ENCODE measurements at places on chromosomes 3 and 15. TPM values are rescaled to one million over a fixed set of nuclear protein-coding genes. Genes with fewer than 3 reads are reported as not detected.

CDHR4 gene
- total RNA-seq = not detected

CELF6 gene
- total RNA-seq = 0.71 TPM

LRRC34 gene
- 1.3 TPM for total RNA-seq

KIF7 gene
- 2.3 TPM for total RNA-seq

CACNA1D gene
- total RNA-seq = 1.5 TPM

C3orf20 gene
- total RNA-seq = 0.17 TPM

LRRIQ4 gene
- total RNA-seq = not detected

CCRL2 gene
- total RNA-seq = 2.8 TPM

XCR1 gene
- 0.05 TPM for total RNA-seq

REC114 gene
- total RNA-seq = not detected

TMOD3 gene
- total RNA-seq = 24.3 TPM

STARD9 gene
- total RNA-seq = 5.3 TPM

SLC9A9 gene
- total RNA-seq = 2.1 TPM

TUSC7 gene
- not detected for total RNA-seq

RETNLB gene
- not detected for total RNA-seq

TMC3 gene
- total RNA-seq = not detected

PAQR9 gene
- total RNA-seq = 15.9 TPM

TP63 gene
- 0.42 TPM for total RNA-seq

All from heart right ventricle (tissue), 16 donors.